CD4-positive, alpha-beta T cell treated with Interleukin-17A for 1 hour (primary cell): ENCODE measurements at places on chromosomes 13 and 19.

GRCh38 chr13:34637138-34637537, 304.9 kb upstream of the NBEA start:
- DNase-seq: no peak

DNA sequence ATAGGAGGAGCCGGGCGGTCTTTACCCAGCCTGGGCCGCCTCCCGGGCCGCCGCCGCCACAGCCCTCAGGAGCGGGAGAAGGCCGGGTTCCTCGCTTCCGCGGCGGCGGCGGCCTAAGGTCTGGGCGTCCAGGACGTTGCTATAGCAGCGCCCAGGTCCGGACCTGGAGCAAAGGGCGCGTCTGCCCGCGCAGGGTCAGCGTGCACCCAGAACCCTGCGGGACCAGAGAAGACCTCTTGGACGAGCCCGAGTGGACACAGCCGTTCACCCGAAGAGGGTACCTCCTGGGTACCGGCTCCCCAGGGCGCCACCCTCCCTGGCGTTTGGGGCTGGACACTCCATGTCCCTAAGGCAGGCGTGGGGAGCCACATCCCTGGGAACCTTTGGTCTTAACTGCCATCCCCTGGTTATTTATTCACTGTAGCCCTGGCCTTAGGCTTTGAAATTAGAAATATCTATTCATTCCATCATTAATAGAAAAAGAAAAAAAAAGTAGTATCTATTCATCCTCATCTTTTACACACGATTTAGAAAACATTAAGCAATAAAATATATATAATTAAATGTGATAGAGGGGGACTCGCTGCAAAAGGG, 2.4 kb downstream of the DZIP1 start:
- DNase-seq: no peak

DNA sequence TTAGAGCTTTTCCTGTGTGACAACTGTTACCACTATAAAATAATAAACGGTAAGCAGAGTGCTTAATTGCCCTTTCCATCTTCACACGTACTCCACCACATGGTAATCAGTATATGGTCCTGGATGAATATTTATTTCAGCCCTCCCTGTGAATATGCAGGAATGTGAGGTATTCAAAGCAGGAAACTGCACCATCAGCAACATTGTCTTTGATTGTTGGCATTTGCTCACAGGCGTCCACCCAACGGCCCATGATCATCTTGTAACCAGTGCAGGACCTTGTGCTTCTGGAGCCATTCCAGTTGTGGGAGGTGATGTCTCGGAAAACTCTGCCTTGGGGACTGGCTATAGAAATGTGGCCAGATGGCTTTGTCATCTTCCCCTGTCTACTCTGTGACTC, 132.6 kb downstream of the COG6 start:
- DNase-seq: no peak

DNA sequence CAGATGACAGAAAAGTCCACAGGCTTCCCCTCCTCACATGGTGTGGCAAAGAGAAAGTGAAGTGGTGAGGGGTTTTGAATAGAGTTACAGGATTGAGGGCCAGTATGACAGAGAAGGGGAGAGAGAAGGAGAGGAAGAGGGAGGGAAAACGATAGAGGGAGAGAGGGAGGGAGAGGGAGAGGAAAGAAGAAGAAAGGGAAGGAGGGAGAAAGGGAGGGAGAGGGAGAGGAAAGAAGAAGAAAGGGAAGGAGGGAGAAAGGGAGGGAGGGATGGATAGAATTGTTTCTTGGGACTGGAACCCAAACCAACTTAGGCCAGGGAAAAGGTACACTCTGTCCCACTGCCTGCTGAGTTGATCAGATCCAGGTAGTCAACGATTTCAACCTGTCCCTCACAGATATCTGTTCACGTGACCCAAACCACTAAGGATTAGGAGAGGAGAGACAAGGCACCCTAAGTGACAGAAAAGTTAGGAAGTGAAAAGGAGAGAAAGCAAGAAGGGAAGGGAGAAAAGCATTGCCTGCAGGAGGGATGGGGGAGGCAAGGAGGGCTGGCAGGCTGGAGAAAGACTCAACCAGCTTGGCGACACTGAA, 8.1 kb upstream of the IGFL3 start:
- DNase-seq: no peak

DNA sequence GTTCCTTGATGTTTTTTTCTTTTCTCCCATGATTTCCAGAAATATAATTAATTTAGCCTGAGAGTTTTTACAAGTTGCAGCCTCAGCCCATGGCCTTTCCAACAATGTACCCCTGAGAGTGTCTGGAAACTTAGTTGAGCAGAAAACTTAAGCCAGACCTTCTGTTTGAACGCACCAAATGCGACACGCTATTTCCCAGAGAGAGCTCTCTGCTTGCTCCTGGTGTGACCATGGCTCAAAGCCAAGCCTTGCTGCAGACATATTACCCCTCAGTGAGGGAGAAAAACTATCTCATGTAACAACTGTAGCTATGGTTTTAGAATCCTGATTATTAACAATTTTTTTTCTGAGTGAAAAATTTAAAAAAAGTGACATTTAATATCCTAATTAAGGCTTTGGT, 1204.5 kb upstream of the SLC10A2 start:
- no peak for DNase-seq

GRCh38 chr19:29620931-29621351, 14.9 kb downstream of the POP4 start:
- peak; percentile 28 for DNase-seq

GRCh38 chr13:33277946-33278345, 7.6 kb downstream of the STARD13 start:
- DNase-seq: no peak

GRCh38 chr19:29268721-29269393, 55.9 kb upstream of the UQCRFS1 start:
- DNase-seq: no peak

DNA sequence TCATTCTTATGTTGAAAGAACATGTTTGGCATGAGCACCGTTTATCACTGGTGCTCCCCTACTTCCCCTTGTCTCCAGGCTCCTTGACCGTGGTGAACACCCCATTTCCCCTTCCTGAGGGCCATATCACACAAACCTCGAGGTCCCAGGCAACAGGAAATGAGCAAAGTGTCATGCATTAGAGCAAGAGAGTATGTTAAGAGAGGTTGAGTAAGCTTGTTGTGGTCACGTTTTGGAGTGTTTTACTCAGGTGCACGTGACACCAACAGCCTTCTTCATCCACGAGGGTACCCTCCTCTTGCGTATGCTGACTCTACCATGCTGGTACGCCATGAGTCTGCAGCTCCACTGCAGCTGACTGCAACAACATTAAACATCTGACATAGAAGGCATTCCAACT, 482.2 kb upstream of the NBEA start:
- no peak for DNase-seq

DNA sequence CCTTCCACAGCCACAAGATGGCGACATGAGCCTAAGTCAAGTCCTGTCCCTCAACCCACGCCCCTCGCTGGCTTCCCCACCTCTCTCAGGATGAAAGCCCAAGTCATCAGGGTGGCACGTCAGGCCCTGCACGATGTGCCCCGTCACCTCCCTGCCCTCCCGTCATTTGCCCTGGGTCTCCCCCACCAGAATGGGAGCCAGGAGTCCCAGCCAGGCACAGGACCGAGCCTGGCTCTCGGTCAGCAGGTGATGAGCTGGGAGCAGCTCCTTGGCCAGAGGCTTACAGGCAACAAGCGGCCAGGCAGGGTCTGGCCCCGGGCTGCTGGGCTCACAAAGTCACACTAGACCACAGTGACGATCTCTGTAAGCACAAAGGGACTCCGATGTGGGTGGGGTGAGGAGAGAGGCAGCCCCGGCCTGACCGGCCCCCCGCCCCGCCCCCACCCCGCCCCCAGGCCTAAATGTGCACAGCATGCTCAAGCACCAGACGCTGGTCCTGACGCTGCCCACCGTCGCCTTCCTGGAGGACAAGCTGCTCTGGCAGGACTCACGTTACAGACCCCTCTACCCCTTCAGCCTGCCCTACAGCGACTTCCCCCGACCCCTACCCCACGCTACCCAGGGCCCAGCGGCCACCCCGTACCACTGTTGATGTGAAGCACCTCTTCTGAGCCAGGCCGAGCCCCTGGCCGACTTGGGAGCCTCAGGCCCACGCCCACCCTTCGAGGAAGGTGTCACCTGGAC, 7.3 kb downstream of the MRPL4 start:
- DNase-seq: peak; percentile 93

DNA sequence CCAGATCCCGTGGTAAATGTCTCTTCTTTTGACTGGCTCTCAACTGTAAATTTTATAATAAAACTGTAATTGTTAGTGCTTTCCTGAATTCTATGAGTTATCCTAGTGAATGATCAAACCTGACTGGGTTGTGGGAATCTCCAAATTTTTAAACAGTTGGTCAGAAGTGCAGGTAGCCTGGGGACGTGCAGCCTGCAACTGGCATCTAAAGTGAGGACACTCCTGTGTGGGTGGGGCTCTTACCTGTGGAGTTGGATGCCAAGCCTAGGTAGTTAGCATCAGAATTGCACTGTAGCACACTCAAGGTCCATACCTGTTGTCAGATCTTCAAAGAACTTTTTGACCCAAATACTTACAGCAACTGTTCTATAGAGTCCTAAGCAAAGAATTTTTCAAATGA, 207.1 kb upstream of the NBEA start:
- no peak for DNase-seq

DNA sequence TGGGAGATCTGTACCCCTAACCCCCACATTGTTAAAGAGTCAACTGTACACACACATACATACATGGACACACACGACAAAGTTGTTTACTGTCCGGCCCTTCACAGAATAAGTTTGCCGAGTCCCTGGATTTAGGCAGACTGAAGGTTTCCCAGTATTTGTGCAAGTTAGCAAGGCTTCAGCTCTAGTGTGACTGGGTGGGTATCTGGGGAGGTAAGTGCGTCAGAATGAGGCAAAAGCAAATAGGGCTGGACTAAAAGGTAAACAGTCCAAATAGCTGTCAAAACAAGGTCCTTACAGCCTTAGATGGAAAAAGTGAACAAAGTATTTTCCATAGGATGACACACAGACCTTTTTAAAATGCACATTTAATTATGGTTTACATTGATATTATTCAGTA, 228.4 kb upstream of the UFM1 start:
- DNase-seq: no peak

DNA sequence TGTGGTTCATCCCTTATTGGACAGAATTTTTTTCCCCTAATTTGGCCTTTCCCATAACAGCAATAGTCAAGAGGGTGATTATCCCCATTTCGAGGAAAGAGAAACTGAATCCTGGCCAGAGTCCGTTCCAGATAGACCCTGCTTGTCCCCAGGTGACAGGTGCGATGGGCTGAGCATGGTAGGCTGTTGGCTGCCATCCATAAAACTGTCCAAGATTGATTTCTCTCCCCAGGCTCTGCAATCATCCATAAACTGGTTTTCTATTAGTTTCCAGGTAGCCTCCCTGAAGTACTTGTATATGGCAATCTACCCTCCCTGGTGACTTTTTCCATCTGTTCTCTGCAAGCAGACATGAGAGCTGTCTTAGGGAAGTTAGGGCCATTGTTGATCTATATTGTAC, 25.4 kb downstream of the SERP2 start:
- no peak for DNase-seq

- peak; percentile 82 for DNase-seq
These were observed 10.7 kb downstream of the PTGIR start for GRCh38 chr19:46614114-46614722.

- DNase-seq: no peak
These were observed 318.9 kb downstream of the MYO16 start for GRCh38 chr13:108948251-108948671.

GRCh38 chr13:27289011-27289665, 18.5 kb downstream of the RASL11A start:
- no peak for DNase-seq

- DNase-seq: no peak
These were observed 27.1 kb upstream of the MTUS2 start for GRCh38 chr13:28792992-28793391.
